Posterior cingulate gyrus (tissue), 11 donors: ENCODE measurements at places on chromosomes 4 and X.

GRCh38 chrX:112839856-112840255 lies 775 bp downstream of the AMOT start:
- no peak for DNase-seq

DNA sequence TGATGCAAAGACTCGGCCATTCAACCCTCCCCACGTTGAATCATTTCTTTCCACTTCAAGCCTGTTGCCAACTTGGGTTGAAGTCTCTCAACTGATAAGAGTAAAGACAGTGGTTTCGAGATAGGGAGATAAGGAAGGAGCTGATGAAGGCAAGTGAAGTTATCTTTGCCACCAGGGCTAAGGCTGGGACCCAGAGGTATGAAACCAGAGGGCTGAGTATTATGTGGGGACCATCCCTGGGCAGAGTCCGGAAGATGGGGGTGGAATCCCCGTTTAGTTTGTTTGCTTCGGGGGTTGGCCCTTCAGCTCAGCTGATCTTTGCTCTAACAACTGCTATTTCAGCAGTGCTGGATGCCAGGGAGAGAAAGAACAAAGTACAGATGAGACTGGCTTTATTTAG lies 2.3 kb upstream of the XPNPEP2 start:
- no peak for DNase-seq

DNA sequence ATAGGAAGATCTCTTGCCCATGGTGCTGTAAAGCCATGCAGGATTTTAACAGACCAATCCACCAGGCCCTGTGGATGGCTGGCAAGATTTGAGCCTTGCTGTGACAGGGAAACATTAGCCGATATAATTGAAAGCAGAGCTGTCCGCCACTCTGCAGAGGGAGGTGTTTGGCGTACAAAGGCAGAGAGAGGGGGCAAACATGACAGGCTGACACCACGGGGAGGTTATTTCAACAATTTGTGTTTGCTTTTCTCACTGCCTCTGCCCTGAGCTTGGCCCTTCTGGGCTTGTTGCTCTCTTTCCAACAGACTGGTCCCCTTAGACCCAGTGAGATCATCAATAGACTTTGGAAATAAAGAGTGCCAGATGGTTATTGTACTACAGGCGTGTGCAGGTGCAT lies 59.4 kb downstream of the CLNK start:
- no peak for DNase-seq

- DNase-seq, result no peak
These were observed 1594.7 kb downstream of the TECRL start for GRCh38 chr4:62814510-62815047.

GRCh38 chr4:153468587-153468986 lies 2.4 kb downstream of the TMEM131L start:
- no peak for DNase-seq

GRCh38 chr4:89468602-89469001 lies 161.0 kb upstream of the GPRIN3 start:
- no peak for DNase-seq

- no peak for DNase-seq
These were observed 44.9 kb downstream of the NAT8L start for GRCh38 chr4:2103843-2104547.

DNA sequence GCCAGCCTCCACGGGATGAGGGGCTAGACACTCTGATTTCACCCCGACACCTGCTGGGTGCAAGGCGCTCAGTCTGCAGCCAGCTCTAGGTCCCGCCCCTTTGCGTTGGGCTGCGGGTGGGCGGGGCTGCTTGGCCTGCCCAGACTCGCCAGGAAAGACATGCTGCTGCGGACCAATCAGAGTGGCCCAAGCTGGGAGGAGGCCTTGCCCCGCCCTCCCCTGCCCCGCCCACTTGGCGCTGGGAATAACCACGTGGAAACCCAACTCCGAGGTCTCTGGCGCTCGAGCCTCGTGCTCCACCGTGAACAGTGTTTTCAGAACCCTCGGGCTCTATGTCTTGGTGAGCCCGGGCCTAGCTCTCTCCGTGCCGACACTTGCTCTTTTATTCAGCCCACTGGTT lies 5.3 kb upstream of the VMA21 start:
- no peak for DNase-seq

DNA sequence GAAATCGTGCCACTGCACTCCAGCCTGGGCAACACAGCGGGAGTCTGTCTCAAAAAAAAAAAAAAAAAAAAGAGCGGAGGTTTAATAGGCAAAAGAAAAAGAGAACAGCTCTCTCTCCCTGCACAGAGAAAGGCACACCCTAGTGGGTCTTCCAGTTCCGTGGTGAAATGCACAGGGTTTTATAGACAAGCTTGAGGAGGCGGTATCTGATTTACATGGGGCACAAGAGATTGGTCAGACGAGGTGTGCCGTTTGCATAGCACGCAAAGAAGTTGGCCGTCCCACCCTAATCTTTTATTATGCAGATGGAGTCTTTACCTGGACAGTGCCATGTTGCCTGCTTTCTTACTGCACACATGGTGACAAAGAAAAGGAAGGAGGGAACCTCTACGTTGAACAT lies 33.5 kb upstream of the REST start:
- DNase-seq, result no peak

- no peak for DNase-seq
These were observed 17.1 kb upstream of the SMIM20 start for GRCh38 chr4:25896776-25897539.

DNA sequence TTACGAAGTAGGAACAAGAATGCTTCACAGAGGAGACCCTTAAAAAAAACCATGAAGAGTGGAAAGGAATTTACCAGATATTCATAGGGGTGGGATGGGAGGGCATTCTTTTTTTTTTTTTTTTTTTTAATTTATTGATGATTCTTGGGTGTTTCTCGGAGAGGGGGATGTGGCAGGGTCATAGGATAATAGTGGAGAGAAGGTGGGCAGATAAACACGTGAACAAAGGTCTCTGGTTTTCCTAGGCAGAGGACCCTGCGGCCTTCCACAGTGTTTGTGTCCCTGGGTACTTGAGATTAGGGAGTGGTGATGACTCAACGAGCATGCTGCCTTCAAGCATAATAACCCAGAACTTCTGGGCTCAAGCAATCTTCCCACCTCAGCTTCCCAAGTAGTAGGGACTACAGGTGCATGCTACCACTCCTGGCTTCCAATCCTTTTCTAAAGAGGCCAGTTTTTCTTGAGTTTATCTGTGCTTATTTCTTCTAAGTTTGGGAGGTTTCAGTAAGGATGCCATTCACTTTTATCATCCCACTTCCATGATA lies 65.9 kb upstream of the OGT start:
- DNase-seq, result no peak

DNA sequence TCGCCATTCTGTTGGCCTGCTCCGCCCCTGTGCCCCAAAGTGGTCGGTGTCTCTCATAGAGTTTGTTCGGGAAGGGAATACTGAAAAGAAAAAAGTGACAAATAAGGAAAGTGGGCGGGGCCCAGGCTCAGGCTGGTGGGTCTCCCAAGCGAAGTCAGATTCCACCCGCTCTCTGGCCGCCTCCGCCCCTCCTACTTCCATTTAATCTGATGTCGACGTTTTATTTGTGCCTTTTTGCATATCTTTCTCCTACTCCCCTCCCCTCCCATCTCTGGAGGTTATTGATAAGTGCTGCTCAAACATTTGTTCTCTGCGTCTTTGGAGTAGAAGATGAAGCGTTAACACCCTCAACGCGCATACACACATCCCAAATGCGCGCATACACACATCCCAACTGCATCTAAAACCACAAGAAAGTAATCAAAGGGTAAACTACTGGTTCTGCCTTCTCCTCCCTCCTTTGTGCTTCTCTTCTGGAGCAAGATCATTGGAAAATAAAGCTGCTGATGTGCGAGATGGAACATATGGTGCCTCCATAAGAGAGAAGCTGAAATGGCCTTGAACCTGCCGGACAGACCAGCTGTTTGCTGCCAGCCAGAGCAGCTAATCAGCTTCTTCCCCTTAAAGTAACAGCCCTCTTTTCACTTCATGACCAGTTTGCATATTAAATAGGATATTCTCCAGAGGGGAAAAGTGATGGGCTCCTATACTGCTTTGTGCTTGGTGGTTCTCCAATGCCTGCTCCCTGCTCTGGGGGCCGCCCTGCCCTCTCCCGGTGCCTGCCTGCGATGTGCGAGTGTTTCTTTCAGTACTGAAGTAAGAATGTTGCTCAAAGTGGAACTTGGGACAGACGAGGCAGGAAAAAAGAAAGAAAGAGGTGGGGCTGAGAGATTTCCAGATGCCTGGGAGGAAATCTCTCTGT lies 3.1 kb downstream of the MAMLD1 start:
- peak; percentile 20 for DNase-seq

DNA sequence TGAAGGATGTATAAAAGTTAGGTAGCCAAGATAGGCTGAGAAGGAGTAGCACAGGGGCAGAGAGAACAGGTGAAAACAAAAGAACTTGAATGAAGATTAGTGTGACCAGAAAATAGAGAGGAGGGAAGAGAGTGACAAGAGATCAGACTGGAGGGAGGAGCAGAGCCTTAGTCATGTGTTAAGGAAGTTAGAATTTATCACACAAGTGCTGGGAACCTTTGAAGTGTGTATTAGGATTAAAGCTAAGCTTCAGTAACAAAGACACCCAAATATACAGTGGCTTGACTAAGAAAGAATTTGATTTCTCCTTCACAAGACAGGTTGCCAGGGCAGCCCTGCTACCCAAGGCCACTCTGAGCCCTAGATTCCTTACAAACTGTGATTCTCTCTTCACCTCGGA lies 10.7 kb upstream of the CCDC149 start:
- no peak for DNase-seq

DNA sequence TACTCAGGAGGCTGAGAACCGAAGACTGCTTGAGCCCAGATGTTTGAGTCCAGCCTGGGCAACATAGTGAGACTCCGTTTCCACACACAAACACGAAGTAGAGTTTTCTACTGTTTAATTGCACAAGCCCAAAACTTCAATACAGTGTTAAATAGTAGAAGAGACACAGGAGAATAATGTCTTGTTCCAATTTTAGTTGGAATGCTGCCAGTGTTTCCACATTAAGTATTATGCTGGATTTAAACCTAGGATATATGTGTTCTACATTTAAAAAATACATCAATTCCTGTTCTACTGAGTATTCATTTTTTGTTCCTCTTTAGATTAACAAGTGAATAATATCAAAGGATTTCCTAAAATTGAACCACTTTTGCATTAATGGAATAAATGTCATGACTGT lies 91.3 kb downstream of the LCORL start:
- DNase-seq, result no peak

GRCh38 chrX:46582966-46583365 lies 9.4 kb downstream of the CHST7 start:
- DNase-seq, result no peak

DNA sequence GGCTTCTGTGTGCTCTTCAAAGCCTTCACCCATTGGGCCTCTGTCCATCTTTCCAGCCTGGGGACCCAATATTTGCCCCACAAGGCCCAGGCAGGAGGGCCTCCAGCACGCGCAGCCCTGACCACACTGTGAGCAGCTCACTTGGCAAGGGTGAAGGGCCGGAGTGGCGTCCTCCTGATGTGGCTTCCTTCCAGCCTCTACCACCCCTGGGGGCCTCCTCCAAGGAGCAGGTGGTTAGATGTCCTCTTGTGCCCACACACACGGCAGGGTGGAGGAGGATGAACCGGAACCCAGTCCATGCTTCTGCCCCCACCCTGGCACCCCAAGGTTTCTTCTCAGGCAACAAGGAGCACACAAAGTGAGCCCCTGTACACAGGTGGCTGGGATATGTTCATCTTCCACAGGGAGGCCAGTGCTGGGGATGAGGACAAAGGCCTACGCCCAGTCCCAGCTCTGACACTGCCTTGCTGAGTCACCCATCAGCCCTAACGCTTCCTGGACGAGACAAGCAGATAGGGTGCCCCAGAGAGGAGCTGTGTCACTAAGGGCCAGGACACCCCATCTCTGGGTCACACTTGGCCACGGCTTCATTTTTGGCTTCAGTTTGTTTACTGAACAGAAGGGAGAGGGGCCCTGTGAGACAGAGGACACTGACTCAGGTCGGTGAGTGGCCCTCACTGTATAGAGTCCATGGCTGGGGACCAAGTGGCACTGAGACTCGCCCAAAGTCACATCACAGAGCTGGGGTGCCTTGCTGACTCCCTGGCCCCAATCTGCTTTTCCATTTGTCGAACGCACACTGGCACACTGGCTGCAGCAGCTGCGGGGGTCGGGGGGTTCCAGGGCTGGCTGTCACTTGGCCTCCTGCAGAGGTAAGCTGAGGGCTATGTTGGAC lies 1.9 kb downstream of the UBL4A start:
- DNase-seq, result peak; percentile 77

- DNase-seq, result no peak
These were observed 192.3 kb upstream of the ANKRD50 start for GRCh38 chr4:124904723-124905388.

GRCh38 chrX:52563105-52563504 lies 46.2 kb upstream of the XAGE1B start:
- DNase-seq, result no peak

DNA sequence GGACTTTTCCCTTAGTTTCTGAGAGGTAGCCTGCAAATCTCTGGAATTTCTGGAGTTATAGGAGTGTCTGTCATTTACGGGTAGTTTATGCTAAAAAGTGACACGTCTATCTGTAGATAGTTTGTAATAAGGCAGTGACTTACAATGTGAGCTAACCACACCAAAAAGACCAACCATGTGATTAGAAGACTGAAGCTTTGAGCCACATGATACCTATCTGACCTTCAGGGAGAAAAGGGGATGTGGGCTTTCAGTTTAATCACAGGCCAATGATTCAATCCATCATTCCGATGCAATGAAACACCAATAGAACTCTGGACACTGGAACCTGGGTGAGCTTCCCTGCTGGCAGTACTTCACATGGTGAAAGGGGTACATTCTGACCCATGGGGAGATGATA lies 254.6 kb upstream of the GK2 start:
- DNase-seq, result no peak

DNA sequence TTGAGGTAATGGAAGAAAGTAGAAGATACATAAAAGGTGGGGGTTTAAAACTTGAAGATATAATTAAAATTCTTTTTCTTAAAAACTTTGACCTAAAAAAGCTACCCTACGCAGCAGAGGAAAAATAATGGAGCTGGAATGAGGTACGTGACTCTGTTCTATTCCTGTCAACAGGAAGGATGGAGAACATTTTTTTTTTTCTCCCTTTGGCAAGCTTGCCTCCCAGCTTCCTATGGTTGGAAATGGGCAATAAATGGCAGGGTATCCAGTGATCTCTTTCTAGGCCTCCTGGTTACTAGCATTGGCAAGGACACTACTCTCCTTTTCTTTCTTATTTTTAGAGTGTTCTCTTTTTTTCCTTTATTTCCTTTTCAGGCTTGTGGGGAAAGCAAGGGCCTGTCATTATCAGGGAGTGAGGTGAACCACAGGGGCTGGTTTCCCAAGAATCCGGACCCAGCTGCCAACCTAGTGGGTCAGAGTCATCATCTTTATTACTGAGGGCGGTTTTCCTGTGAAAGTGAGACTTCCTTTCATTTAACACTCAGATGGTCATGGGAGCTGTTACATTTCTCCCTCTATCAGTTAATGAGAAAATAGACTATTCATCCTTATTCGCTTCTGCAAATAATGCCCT lies 224.6 kb downstream of the SPRY1 start:
- no peak for DNase-seq
